Activated naive CD8-positive, alpha-beta T cell treated with anti-CD3 and anti-CD28 coated beads for 36 hours (primary cell): ENCODE measurements at places on chromosomes 7 and 10. TPM values are rescaled to one million over a fixed set of nuclear protein-coding genes. Genes with fewer than 3 reads are reported as not detected.

Gene SPDYE1
- not detected for total RNA-seq

- no peak overlapping the region for H3K4me3 ChIP-seq
- H3K4me1 ChIP-seq = peaks cover 7% of the 10 kb centered on the region
Measured at GRCh38 chr10:119449760-119450461, 92.6 kb downstream of the RGS10 start.

DNA sequence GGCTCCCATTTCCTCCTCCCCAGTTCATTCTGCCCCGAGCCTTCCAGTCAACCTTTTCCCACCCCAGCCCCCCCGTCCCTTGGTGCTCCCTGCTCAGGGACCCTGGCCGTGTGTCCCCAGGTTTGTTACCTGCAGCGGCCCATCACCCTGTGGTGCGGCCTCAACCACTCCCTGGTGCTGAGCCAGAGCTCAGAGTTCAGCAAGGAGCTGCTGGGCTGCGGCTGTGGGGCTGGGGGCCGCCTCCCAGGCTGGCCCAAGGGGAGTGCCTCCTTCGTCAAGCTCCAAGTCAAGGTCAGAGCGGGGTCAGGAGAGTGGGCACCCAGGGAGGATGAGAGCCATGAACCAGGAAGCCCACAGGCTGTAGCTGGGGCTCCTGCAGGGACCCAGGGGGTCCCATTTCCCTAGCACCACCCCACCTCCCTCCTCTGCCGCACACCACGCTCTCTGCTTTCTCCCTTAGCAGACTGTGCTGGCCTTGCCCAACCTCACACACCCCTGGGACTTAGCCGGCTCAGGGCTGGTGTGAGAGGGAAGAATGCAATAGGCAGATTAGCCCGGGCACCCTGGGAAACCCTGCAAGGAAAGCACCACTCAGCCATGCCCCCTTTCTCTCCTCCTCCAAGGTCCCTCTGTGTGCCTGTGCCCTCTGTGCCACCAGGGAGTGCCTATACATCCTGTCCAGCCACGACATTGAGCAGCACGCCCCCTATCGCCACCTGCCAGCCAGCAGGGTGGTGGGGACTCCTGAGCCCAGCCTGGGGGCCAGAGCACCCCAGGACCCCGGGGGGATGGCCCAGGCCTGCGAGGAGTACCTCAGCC lies 2.0 kb upstream of the PCOLCE start:
- H3K27me3 ChIP-seq = no peaks in the 10 kb centered on the region
- no peak overlapping the region for H3K4me3 ChIP-seq
- peaks cover 8% of the 10 kb centered on the region for H3K4me1 ChIP-seq
- DNase-seq = no peak
- no peak overlapping the region for H3K27ac ChIP-seq
- H3K36me3 ChIP-seq = no peaks in the 10 kb centered on the region

DNA sequence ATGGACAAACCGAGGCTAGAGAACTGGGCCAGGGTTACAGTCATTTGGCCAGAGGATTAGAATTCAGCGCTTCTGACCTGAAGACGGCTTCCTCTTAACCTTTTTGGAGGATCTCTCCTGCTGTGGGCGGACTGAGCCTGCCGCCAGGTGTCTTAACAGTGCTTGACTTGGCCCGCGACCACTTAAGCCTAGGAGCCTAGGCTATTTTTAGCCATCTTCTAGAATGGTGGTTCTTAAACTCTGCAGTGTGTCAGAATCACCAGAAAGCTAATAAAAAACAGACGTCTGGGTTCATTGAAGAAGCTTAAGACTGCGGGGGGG lies 722 bp downstream of the MDH2 start:
- DNase-seq = peak; percentile 34
- H3K4me1 ChIP-seq = peaks cover 37% of the 10 kb centered on the region
- no peaks in the 10 kb centered on the region for H3K27me3 ChIP-seq
- peaks cover 40% of the 10 kb centered on the region for H3K36me3 ChIP-seq
- peak overlapping the region; percentile 99 for H3K4me3 ChIP-seq

- H3K4me1 ChIP-seq = peaks cover 2% of the 10 kb centered on the region
- H3K36me3 ChIP-seq = no peaks in the 10 kb centered on the region
- H3K27me3 ChIP-seq = no peaks in the 10 kb centered on the region
- H3K27ac ChIP-seq = no peak overlapping the region
Measured at GRCh38 chr10:43250615-43251418, 16.0 kb downstream of the RASGEF1A start.

DNA sequence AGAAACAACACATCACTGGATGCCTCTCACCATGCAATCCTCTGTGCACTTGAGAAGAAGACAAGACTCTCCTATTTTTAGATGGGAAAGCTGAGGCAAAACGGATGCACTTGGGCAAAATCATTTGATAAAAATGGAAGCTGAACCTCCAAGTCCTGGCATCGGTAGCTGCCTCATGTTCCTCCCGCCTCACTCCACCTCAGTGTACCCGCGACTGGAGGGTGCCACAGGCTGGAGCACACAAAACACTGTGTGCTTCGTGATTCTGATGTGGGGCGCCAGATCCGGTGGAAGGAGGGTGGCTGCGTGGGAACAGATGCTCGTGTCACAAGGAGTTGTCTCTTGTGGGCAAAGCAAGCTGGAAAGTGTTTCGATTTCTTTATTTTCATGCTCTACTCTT lies 41.3 kb downstream of the TAS2R41 start:
- no peak overlapping the region for H3K4me3 ChIP-seq
- no peak for DNase-seq
- H3K27me3 ChIP-seq = no peaks in the 10 kb centered on the region
- H3K27ac ChIP-seq = no peak overlapping the region
- peaks cover 8% of the 10 kb centered on the region for H3K4me1 ChIP-seq

GRCh38 chr7:133789974-133790373 lies 337.2 kb upstream of the LRGUK start:
- H3K4me1 ChIP-seq = no peaks in the 10 kb centered on the region
- H3K27me3 ChIP-seq = no peaks in the 10 kb centered on the region
- peaks cover 15% of the 10 kb centered on the region for H3K36me3 ChIP-seq
- no peak for DNase-seq
- H3K4me3 ChIP-seq = no peak overlapping the region

DNA sequence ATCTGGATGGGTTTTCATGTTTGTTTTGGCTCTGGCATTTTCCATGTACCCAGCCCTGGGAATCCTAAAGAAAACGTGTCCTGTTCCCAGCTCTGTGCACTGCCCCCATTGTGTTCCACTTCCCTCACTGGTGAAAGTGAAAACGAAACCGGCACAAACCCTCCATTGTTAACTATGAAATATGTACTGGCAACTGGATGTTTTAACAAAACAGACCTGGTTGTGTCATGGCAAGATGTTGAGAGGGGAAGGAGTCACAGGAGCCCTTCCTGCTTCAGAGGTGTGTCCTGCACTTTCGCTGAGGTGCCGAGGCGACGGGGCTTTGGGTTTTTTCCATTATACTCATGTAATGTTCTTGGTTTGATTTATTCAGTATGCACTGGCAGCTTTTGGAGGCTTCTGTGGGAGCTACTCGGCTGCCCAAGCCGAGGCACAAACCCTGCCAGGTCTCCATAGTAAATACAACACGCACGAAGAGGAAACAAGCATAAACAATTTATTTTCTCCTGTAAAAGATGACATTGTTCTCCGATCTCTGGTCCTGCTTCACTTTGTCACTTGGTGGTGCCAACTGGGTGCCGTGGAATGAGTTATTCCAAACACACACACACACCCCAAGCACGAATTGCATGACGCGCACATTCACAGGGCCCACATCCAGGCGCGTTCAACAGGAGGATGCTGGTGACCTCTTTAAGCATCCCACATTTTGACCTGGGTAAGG lies 118.2 kb downstream of the CDK6 start:
- peak overlapping the region; percentile 79 for H3K4me3 ChIP-seq
- peaks cover 61% of the 10 kb centered on the region for H3K36me3 ChIP-seq
- H3K27me3 ChIP-seq = no peaks in the 10 kb centered on the region
- peak; percentile 66 for DNase-seq
